WERI-Rb-1 (cell line): ENCODE measurements at places on chromosomes 12 and 14.
A peak's percentile ranks its signal among the peaks of the same experiment; 100 is the strongest.

DNA sequence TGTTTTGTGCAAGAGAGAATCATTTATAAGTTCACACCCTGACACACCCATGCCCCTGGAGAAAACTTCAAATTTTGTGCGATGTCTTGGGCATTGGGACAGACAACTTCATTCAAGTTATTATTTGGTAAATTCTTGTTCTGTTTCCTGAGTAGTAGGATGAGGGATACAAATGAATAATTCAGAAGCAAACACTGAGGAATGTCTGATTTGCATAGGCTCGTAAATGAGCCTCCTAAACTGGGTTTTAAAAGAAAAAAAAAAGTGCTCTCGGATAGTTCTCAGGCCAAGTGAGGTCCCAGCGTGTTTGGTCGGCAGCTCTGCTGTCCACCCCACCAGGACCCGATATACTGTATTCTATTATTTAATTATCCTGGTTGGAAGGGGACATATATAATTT is 134.7 kb upstream of the CPM start:
- no peak for DNase-seq

DNA sequence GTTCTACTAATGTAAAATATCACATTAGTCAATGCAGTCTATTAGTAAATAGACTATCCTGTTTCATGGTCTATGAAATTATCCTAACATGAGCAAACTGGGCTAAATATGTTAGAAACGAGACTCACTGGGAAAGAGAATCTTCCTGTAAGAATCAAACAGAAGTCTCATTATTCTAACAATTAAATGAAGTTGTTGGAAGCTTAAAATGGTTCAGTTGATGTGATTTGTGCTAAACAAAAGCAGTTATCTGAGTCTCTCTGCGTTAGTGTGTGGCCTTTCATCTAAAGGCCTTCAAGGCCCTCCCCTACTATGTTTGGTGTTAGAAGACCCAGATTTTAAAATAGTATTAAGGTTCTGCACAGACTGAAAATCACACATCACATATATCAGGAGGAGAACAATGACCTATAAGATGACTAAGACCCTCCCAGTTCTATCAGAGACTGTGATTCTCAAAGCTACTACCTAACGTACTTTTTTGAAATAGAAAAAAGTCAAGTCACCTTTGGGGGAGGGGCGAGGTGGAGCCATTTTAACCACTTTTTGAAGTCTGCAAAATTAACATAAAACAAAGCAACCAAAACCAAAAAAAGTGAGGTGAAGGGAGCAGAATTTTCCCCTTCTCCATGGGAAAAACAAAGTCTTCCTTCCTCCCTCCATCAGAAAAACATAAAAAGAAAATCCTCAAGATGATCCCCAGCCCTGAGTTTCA is 82.3 kb downstream of the DENND5B start:
- DNase-seq: no peak

GRCh38 chr12:67415473-67415872 is 146.3 kb downstream of the CAND1 start:
- peak; percentile 39 for DNase-seq

DNA sequence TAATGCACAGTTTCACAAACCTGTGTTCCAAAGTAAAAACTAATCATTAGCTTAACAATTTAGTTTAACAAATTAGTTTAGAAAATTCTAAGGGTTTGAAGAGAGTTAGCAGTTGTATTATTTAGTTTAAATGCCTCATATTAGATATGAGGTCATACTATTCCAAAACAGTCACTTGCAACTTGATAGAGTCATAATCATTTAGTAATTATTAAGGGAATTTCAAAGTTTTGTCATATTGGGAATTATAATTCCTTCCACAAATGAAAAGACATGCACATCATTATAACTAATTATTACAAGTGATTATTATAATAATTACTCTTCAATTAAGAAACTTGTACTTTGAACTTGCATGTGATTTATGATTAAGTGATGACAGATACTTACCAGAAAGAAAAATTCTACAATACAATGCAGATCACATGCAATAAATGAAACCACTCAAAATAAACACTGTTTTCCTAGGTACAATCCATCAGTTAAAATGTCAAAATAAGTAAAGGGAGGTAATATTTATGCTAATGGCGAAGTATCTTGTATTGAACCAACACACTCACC is 66.1 kb downstream of the TMTC1 start:
- DNase-seq: no peak

DNA sequence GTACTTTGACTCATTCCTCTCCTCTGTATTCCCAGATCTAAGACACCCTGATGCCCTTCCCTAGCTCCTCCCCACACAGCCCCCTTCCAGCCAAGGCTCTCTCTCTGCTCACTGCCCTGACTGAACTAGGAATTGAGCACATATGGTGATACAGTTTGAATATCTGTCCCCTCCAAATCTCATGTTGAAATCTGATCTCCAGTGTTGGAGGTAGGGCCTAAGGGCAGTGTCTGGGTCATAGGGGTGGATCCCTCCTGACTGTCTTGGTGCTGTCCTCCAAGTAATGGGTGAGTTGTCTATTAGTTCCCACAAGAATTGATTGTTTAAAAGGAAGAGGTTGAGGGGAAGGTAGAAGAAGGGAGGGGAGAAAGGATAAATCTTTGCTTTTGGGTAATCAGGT is 17.4 kb downstream of the CMKLR1 start:
- no peak for DNase-seq

GRCh38 chr12:14058717-14059116 is 77.3 kb upstream of the GRIN2B start:
- peak; percentile 72 for DNase-seq

- DNase-seq: no peak
These were observed 212.2 kb upstream of the DIO3 start for GRCh38 chr14:101349108-101349507.

- DNase-seq: no peak
These were observed 48.6 kb downstream of the SLC25A47 start for GRCh38 chr14:100371773-100372172.

- no peak for DNase-seq
These were observed 13.5 kb downstream of the EXD2 start for GRCh38 chr14:69204753-69205152.

- no peak for DNase-seq
These were observed 19.2 kb downstream of the TBX3 start for GRCh38 chr12:114664651-114665320.

- peak; percentile 21 for DNase-seq
These were observed 1.9 kb upstream of the ATP5MC2 start for GRCh38 chr12:53677800-53678148.

GRCh38 chr12:93126069-93126474 is 197.0 kb upstream of the EEA1 start:
- DNase-seq: no peak

GRCh38 chr14:73606271-73606670 is 6.0 kb upstream of the ACOT6 start:
- no peak for DNase-seq

DNA sequence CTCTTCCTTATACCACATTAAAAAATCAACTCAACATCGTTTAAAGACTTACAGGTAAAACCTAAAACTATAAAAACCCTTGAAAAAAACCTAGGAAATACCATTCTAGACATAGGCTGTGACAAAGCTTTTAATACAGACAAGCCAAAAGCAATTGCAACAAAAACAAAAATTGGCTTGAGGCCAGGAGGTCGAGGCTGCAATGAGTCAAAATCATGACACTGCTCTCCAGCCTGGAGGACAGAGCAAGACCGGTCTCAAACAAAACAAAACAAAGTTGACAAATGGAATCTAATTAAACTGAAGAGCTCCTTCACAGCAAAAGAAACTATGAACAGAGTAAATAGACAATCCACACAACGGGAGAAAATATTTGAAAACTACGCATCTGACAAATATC is 1057.8 kb downstream of the FSCB start:
- DNase-seq: no peak

- no peak for DNase-seq
These were observed 102.5 kb downstream of the SLC41A2 start for GRCh38 chr12:104855599-104855998.

DNA sequence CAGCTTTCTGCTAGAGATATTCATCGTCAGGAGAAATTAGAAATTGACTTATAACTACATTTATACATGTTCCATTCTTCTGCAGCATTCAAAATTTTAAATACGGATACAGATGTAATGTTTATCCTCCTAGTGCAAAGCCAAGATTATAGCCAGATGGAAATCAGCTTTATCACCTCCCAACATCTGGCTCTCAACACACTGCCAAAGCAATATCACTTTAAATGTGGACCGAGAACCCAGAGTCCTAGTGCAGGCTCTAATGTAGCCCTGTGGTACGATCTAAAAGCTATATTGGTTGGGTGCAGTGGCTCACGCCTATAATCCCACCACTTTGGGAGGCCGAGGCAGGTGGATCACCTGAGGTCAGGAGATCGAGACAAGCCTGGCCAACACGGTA is 6.5 kb downstream of the MLH3 start:
- no peak for DNase-seq

- DNase-seq: peak; percentile 49
These were observed at the start of gene DDN for GRCh38 chr12:48999371-49000131. DDN (minus strand) TSS chr12:48999375; CDS start chr12:48999287, 88 bp downstream.

- DNase-seq: no peak
These were observed 14.6 kb upstream of the GNG2 start for GRCh38 chr14:51845811-51846210.

GRCh38 chr12:132444283-132444682 is 45.7 kb upstream of the FBRSL1 start:
- no peak for DNase-seq

DNA sequence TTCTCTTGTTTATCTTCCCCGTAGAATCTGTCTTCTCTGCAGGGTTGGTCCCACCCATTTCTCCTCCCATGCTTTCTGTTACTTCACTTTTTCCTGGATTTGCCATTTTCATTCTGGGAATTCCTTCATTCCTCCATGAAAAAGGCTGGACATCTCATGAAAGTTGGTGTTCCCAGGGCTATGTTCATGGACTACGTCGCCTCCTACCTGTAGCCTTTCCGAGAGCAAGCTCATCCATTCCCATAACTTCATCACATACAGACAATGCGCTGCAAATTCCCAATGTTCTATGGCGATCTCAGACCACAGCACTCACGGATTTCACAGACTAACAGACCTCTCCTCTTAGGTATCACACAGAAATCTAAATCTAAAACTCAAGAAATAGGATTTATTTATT is 217.1 kb downstream of the EXOC5 start:
- DNase-seq: peak; percentile 34

DNA sequence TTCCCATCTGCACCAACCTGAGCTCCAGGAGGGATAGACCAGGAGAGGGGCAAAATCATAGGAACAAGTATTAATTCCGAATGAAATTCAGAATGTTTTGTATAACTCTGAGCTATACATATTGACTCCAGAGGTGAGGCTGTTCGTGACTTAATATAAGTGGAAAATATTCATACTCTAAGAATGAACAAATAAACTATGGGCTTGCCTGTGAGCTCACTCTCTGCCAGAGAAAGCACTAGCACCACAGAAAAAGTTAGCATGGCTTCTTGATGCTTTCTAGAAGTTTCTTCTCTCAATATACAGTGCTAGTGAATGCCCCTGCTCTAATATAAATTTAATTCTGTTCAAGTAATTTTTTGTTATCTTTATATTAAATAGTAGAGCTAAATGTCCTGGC is 1536.4 kb upstream of the FLRT2 start:
- DNase-seq: no peak

- DNase-seq: no peak
These were observed 26.4 kb downstream of the DEGS2 start for GRCh38 chr14:100132903-100133510.

DNA sequence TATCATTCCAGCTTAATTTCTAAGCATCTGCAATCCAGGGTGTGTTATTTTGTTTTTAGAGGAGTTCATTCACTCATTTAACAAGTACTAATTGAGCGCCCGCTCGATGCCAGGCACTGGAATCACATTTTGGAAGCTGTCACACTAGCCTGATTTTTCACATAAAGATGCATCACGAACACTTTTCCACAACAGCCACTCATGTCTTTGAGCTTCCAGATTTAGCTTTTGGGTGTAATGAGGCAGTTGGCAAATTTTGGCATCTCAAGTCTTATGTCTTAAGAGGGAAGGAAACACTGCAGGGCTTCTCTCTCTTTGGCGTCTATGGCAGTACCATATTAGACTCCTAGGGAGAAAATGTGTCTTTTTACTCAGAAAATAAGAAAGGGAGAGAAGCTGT is 14.0 kb downstream of the NRXN3 start:
- DNase-seq: no peak

- no peak for DNase-seq
These were observed 545 bp downstream of the SMARCC2 start for GRCh38 chr12:56188778-56189098.

DNA sequence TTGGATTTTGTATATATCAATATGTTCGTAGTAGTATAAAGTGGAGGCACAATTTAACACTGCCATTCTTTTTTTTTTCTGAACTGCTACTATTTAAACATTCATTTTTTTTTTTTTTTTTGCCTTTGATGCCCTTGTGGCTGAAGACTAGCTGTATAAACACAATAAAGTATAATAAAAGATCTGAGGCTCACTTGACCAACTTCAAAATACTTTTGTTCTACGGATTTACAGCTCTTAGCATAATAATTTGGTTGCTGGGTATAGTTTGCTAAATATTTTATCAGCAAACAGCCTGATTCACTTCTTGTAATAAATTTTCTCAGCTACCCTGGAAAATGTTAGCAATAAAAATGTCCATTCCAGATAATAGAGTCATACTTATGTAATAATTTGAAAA is 128.3 kb downstream of the KCNC2 start:
- DNase-seq: no peak

- peak; percentile 23 for DNase-seq
These were observed 48.2 kb downstream of the CRACR2A start for GRCh38 chr12:3704512-3705353.

DNA sequence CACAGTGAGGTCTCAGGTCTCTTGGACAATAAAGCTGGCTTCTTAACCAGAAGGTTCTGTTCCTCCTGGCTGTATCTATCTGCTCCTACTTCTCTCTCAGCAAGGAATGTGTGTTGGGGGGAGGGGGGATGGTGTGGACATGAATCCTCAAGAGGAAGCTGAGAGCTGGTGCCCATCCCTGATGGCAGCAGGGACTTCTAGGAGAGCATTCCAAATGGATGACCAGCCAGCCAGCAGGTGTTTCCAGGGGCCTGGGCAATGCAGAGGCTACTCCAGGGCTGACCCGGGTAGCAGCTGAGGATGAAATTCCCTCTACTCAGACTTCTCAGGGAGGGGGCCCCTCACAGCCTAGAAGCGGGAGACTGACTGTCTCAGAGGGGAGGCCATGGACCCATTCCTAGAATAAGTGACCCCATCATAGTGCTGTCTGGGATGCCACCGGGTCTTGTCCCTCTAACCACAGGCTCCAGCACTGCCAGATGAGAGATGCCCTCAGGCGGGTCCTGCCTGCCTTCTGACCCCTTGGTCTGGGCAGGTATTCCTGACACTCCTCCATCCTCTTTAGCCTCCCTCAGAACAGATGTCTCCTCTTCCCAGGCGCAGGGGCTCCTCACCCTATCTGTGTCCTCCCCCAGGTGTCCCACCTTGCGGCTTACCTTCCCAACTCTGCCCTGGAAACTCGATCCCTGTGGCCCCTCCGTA is 1.2 kb downstream of the RAB15 start:
- no peak for DNase-seq

- DNase-seq: no peak
These were observed 3.1 kb downstream of the ATP23 start for GRCh38 chr12:57944313-57945023.

DNA sequence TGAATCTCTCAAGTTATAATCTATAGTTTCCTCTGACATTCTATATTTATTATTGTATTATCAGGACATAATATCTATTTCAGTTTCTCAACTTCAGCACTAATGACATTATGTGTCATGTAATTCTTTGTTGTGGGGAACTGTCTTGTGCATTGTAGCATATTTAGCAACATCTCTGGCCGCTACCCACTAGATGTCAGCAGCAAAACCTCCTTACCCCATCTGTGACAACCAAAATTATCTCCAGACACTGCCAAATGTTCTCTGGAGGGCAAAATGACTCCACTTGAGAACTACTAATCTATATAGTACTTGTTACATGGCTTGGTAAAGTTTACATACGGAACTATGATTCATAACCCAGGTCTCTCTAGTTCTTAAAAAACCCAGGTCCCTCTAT is 110.2 kb downstream of the RASSF9 start:
- DNase-seq: no peak
